ENCODE measurements at places on chromosomes 16 and 17. TPM values are rescaled to one million over a fixed set of nuclear protein-coding genes. Genes with fewer than 3 reads are reported as not detected.

CCL1 gene
- not detected for total RNA-seq

KCNJ18 gene
- not detected for total RNA-seq

CFAP97D1 gene
- 0.05 TPM for total RNA-seq

CCDC78 gene
- 0.49 TPM for total RNA-seq

RNF222 gene
- not detected for total RNA-seq

CA5A gene
- total RNA-seq = not detected

ARHGDIG gene
- total RNA-seq = 7.0 TPM

STX8 gene
- total RNA-seq = 61.3 TPM

PMP22 gene
- total RNA-seq = 135 TPM

CA7 gene
- total RNA-seq = not detected

PLEKHH3 gene
- 21.5 TPM for total RNA-seq

DNA sequence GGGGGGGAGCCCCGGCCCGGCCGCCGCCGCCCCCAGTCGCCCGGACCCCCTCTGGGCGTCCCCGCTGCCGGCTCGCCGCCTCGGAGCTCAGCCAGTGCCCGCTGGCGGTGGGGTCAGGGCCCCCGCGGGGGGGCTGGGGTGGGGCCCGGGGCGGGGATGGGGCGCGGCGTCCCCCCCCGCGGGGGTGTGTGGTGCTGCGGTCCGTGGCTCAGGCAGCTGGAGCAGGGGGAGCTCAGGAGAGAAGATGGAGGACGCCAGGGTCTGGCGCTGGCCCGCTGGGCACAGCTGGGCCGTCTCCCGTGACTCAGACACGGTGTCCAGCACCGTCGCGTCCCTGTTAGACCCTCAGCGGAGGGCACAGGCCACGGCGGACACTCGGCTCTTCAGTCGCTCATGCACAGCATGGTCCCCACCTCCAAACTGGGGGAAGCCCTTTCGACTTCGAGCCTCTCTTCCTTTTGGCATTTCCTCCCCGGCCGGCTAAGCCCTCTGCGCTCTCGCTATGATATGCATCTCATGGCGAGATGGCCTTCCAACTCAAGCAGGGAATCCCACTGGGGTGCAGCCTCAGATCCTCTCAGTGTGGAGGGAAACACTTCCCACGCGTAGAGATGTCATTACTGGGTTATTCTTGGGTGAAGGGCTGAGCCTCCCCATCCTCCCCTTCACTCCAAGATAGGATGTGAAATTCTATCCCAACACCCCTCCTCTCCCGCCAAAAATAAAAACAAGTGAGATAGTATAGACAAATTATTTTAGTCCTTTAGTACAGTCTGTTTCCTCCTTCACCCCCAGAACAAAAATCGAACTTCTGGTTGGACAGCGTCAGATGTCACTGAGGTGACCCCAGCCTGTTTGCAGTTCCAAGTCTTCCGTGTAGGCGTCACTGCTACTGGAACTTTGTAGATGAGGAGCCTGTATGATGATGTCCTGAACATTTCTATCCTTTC lies 522 bp upstream of the VEZF1 start:
- peak; percentile 82 for DNase-seq

GRCh38 chr16:30094541-30095165 lies 1.4 kb downstream of the YPEL3 start:
- DNase-seq = no peak

- no peak for DNase-seq
Observed at GRCh38 chr17:80277751-80278671, 17.4 kb downstream of the RNF213 start.

DNA sequence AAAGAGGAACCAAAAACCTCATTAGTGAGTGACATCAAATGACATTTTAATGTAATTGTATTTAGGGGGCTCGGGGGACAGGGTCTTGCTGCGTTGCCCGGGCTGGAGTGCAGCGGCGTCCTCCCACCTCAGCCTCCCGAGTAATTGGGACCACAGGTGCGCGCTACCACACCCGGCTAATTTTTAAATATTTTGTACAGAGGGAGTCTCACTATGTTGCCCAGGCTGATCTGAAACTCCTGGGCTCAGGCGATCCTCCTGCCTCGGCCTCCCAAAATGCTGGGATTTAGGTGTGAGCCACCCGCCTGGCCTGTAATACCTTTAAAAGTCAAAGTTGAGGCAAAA lies 581 bp downstream of the SNRNP25 start:
- DNase-seq = no peak

DNA sequence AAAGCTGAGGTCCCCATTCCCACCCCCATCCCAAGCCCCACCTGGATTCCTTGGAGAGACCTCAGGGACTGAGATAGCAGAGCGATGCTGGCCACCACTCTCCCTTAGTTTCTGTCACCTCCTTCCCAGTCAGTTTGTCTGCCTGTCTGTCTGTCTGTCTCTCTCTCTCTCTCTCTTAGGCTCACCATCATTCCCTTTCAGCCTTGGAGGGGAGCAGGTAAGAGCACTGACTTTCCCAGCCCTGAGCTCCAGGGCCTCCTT lies 5.9 kb downstream of the CD300LB start:
- DNase-seq = no peak

- DNase-seq = no peak
Observed at GRCh38 chr16:3014971-3015370, 2.2 kb downstream of the CLDN9 start.

DNA sequence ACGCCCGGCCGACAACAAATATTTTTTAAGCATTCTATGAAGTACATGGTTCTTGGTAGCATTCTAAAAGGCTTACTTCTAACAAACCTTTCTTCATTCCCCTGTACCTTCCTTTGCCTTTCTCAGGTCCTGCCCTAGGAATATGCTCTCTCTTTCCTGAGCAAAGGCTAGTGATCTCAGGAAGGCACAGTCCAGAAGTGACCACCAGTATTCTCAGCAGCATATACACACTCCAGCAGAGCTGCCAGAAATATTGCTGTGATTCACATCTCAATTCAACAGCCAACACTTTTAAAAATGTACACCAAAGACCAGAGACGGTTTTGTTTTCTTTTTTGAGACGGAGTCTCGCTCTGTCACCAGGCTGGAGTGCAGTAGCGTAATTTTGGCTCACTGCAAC lies 41.4 kb upstream of the ANKFY1 start:
- no peak for DNase-seq

DNA sequence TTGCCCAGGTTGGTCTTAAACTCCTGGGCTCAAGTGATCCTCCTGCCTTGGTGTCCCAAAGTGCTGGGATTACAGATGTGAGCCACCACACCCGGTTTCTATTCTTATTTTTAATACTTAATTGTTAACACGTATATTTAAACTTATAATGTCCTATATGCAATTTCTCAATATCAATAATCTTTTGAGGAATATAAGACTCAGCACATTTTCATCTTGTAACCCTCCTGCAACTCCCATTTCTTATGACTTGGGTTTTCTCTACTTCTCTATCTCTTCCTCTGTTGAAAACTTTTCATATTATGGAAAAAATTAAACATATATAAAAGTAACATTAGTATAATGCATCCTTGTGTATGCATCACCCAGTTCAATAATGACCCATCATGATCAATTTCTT lies 150.7 kb downstream of the PRKCB start:
- no peak for DNase-seq

DNA sequence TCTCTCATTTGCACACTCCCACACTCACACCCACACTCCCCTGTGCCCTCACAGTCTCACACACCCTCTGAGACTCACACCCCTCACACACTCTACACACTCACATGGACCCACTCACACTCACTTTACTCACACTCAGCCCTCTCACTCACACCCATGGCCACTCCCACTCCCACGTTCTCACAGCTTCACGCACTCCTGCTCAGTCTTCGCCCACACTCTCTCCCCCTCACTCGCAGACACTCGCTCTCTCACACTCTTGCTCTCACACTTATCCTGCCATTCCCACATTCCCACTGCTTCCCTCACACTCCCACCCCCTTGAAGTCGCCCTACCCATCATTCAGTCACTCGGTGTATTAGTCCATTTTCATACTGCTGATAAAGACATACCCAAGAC lies 47.9 kb downstream of the CCDC182 start:
- no peak for DNase-seq

- DNase-seq = no peak
Observed at GRCh38 chr16:65782611-65783600, 583.6 kb upstream of the CDH5 start.

DNA sequence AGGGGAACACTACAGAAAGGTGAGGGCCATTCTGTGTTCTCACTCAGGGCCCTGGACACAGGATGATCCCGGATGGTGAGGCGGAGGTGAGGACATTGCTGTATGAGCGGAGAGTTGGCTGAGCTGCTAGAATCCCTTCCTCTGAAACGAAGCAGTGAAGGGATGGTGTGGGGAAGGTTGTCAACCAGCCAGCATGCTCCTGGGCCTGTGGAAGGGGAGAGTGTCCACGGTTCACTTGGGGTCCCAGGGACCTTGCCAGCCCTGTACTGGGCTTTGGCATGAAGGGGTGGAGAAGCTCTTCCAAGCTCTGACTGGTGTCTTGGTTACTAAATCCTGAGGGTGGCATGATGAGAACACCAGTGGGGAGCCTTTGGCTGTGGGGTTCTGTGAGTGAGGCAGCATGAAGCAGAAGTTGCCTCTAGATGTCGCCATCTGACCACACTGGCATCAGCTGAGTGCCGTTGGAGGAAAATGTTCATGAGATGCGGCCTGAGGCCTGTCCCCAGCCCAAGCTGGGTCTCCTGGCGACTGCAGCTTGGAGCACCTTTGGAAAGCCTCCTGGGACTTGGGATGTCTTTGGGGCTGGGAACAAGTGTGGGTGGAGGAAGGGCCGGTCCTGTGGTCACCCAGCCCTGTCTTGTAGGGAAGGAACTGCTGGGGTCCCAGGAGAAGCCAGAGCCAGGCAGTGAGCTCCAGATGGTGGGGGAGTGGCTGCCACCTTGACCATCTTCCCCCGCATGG lies 14.8 kb downstream of the PDP2 start:
- DNase-seq = peak; percentile 63

- DNase-seq = no peak
Observed at GRCh38 chr17:16456742-16457316, 35.2 kb downstream of the LRRC75A start.

- DNase-seq = no peak
Observed at GRCh38 chr17:30477774-30478115, 537 bp downstream of the GOSR1 start.

DNA sequence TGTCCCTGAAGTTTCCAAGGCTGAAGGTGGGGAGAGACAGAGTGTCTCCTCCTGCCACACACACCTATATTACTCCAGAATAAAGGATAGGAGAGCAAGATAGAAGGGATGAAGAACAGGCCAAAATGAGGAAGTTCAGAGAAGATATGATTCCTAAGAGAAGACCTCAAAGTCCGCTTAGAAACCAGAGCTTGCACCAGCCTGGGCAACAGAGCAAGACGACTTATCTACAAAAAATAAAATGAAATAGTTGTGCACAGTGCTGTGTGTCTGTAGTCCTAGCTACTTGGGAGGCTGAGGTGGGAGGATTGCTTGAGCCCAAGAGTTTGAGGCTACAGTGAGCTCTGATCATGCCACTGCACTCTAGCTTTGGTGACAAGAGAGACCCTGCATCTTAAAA lies 128.2 kb downstream of the HS3ST3B1 start:
- DNase-seq = no peak

DNA sequence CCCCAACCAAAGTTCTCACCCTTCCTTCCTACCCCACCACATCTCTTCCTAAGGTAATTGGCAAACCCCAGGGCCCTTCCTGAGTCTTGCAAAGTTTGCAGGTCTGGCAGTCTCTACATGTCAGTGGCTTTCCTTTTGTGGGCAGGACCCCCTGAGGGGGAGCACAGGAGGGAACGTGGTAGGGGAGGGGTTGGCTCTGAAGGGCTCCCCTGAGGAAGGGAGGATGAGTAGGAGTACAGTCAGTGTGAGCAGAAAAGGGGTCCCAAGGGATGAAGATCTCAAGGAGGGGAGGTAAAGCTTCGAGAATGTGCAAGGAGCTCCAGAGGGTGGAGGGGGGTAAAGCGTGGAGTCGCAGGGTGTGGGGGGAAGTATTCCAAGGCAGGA lies 206.9 kb downstream of the RAB11FIP4 start:
- no peak for DNase-seq

- DNase-seq = no peak
Observed at GRCh38 chr16:68342620-68343019, 31.8 kb downstream of the PRMT7 start.

DNA sequence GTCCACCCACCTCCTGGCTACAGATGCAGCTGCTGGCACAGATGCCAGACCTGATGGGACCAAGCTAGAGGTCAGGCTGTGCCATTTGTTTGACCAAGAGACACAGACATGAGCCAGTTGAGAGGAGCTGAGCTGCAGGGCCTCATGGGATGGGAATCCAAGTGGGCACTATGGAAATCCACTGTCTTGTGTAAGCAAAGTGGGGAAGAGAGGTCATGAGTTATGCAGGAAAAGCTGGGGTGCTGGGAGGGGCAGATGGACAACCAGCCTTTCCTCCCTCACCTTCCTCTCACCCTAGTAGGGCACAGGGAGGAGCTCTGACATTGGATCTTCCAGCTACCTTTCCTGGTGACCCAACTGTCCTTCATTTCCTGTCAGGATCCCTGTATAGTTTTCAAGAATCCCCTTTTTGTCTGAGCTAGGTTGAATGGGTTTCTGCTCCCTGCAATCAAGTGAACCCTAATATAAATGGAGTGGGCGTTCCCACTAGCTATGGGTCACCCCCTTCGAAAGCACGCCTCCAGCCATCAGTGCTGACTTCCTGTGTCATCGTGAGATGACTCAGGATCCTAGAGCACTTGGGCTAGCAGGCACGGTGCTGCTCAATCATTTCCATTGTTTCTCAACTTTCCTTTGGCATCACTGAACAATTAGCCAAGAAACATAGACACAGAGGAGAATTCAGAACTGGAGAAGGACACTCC lies 13.6 kb downstream of the ATPAF2 start:
- no peak for DNase-seq

GRCh38 chr17:40121181-40122135 lies at the start of gene MSL1:
MSL1 (plus strand) TSS chr17:40121971; CDS start chr17:40122613, 642 bp downstream.
- peak; percentile 93 for DNase-seq

GRCh38 chr16:58456193-58456592 lies 43.8 kb upstream of the NDRG4 start:
- no peak for DNase-seq

DNA sequence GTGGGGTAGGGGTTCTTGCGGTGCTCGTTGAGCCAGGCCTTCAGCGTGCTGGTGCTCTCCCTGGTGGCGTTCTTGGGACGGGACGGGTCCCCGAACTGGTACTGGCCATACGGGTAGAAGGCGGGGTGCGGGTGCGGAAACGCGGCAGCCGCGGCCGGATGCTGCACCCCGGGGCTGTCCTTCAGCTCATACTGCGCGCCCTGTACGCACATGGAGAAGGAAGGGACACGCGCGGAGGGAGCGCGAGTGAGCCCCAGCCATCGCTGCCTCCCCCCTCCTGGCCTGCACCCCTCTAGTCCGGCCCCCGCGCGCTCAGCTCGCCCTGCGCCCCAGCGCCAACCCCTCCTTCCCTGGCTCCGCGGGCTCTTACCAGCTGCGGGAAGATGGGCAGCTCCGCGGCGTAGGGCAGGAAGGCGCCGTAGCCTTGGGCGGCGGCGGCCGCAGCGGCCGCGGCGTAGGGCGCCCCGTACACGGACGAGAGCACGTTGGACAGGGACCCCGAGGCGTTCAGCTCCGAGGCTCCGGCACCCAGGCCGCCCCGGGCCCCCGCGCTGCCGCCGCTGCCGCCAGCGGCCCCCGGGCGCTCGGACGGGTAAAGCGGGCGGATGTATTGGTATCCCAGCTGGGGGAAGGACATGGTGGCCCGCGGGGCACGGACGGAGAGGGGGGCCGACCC lies 1.0 kb downstream of the IRX3 start:
- peak; percentile 51 for DNase-seq
